CMK (cell line): ENCODE measurements at places on chromosomes 4 and X.

DNA sequence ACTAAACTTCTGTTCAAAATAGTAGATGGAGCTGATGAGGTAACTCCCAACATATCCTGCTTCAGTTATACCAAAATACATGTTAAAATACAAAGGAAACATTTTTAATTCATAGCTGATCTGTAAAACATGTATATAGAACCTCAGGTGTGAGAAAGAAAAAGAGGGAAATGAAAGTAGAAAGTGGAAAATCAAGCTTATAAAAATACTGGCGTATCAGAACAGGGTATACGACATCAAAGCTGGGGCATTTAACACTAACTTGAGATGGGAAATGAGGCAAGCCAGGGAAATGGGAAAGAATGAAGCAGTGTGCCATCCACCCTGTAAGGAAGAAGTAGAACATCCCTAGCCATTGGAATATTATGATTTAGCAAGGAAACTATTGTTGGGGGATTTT is 767.5 kb downstream of the DMD start:
- DNase-seq: no peak

DNA sequence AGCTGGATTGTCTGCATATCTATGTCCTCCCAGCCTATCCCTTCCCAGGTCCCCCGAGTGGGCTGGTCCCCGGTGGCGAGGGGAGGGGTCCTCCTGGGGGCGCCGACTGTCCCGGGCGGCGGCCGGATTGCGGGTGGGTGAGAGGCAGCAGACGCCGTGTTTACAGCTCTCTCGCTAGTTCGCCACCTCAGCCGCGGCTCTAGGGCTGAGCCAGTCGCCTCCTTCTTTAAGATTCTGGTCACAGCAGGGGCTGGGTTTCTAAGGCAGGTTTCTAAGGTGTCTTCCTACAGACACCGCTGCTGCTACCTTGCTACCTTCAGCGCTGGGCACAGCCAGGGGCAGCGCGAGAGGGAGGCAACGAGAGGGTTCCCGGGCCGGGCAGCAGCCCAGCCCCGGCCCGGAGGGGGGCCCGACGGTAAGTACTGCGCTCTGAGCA is 57.2 kb downstream of the FRMPD3 start:
- DNase-seq: no peak

- DNase-seq: no peak
Measured at GRCh38 chr4:43360296-43360695, 467.8 kb downstream of the GRXCR1 start.

- no peak for DNase-seq
Measured at GRCh38 chrX:107710617-107711391, 64.8 kb downstream of the TSC22D3 start.
